Neural progenitor cell (in vitro differentiated cells): ENCODE measurements at places on chromosomes 1 and 21.

GRCh38 chr1:184380468-184380867 lies 6.4 kb upstream of the C1orf21 start:
- DNase-seq = no peak

DNA sequence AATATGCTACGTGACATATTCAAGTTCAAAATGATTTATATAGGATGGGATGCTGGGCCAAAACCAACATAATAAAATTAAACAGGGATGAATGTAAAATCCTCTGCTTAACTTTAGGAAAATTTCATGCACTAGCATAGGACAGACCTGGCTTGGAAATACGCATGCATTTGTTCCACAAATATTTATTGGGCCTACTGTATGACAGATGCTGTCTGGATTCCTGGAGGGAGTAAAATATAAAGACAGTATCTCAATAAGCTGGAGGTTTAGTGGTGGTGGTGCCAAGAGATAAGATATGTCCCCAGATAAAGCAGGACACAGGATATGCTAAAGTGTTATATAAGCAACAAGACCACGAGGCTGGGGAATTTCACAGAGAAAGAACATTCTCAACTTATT lies 15.1 kb downstream of the RCSD1 start:
- no peak for DNase-seq

DNA sequence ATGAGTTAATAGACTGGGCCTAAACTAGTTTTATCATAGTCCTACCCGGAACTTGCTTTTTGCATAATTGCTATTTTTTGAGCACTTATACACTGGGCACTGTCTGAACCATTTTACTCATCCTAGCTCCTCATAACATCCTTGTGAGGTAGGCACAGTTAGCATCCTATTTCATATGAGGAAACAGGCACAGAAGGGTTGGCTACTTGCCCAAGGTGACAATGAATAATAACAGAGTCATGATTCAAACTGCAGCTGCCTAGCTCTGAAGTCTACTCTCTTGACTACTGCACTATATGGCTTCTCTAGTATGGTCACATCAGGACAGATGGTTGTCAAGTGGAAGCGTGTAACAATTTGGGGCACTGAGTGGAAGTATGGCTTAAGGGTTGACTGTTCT lies 18.2 kb upstream of the RC3H1 start:
- no peak for DNase-seq

- DNase-seq = no peak
Measured at GRCh38 chr1:218711001-218711400, 365.9 kb downstream of the TGFB2 start.
